ENCODE measurements at places on chromosomes 3 and 15. TPM values are rescaled to one million over a fixed set of nuclear protein-coding genes. Genes with fewer than 3 reads are reported as not detected.
A peak's percentile ranks its signal among the peaks of the same experiment; 100 is the strongest.

NSMCE3 gene
- total RNA-seq: 4.1 TPM

CCDC80 gene
- 0.55 TPM for total RNA-seq

ATP13A4 gene
- total RNA-seq: 0.06 TPM

ZNF860 gene
- total RNA-seq: 0.07 TPM

ALDH1A2 gene
- 19.0 TPM for total RNA-seq

UBXN7 gene
- 22.3 TPM for total RNA-seq

PRTG gene
- 0.12 TPM for total RNA-seq

DNA sequence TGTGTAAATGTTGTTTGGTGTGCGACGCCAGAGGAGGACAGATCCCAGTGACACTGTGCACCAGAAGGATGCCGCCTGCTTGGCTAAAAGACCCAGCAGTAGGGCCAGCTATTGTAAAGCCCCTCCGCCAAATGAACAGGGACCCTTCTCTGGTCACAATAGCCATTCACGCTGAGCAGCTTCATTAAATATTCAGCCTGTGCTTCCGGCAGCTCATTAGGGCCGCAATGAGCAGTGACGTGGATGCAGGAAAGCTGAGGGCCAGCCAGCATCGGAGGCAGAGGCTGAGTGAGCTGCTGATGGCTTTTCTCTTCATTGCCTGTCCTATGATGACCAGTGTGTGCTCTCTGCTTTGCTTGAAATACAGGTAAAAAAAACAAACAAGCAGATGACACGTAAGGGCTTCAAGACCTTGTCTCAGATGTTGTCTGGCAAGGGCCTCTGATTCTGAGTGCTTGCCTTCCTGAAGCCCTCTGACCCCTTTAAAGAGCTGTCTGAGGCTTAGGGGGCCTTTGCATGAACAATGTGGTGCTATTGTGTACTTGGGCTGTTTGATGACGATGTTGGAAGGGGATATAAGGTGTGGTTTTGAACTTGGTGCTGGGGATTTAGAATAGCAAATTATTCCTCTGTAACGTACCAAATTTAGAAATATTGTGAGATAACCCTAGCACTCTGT, 130.4 kb downstream of the FEZF2 start:
- no peak for DNase-seq

DNA sequence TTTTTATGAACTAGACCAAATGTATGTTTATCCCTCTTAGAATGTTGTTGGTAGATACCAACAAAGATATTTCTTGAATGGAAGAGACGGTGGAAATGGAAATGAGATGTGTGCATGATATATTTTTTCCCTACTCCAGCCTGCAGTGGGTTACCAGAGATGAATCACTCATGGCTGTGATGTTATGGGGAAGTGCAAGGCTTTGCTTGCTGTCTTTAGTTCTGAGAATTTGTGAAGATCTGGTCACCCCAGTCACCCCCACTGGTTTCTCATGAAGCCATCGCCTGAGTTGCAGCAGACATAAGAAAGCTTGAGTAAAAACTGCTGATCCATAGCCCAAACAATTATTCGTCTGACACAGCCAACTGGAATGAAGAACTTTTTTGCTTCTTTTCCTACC, 78.1 kb upstream of the EOMES start:
- DNase-seq: no peak

- DNase-seq: no peak
Measured at GRCh38 chr3:150454622-150455021, 46.5 kb downstream of the TSC22D2 start.

DNA sequence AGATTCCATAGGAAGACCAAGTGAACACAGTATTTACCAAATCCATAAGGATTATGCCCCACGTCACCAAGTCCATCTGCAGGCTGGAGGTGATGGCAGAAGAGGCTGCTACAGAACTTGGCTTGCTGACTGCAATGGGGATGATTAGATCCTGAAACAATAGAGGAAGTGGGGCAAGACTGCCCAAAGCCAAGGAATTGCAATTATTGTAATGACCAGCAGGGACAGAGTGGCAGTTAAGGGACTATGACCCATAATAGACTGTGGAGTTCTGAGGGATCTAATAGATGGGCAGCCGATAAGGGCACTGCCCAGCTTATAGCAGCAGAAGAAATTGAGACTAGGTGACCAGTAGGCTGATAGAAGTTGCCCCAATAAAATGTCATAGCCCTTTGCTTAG, 108.4 kb downstream of the MINAR1 start:
- DNase-seq: no peak

DNA sequence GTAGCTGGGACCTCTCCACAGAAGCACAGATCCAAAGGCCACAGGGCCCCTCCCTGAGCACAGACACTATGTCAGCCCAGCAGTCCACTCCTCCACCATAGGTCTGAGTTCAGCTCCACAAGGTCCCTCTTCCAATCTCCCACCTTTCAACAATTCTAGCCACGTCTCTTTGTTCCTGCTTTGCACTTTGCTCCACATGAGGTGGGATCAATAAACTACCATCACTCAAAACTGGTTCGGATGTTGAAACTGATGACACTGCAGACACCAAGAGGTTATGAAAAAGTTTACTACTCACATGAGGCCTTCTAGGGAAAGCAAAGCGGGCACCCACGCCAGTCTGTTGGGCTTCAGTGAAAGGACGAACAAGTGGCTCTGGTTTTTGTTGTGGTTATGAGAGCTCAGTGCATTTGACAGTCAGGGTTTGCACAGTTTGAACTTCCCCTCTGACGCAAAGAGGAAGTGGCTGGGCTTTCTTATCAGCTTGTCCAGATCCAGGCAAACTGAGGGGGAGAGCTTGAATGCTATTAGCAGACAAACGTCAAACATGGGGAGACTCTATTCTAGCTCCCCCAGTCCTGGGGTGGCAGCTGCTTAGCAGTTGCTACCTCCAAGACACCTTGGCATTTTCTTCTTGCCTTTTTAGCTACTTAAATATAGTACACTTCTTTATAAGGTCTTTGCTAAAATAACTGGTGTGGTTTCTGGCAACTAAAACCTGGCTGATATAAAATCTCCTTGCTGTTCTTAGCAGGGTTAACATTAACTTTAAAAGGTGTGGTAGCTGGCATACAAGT, 37.8 kb downstream of the ZNF445 start:
- DNase-seq: peak; percentile 80

- no peak for DNase-seq
Measured at GRCh38 chr15:31357148-31357547, 30.5 kb downstream of the KLF13 start.

- no peak for DNase-seq
Measured at GRCh38 chr3:40872258-40872920, 326.9 kb upstream of the CTNNB1 start.

DNA sequence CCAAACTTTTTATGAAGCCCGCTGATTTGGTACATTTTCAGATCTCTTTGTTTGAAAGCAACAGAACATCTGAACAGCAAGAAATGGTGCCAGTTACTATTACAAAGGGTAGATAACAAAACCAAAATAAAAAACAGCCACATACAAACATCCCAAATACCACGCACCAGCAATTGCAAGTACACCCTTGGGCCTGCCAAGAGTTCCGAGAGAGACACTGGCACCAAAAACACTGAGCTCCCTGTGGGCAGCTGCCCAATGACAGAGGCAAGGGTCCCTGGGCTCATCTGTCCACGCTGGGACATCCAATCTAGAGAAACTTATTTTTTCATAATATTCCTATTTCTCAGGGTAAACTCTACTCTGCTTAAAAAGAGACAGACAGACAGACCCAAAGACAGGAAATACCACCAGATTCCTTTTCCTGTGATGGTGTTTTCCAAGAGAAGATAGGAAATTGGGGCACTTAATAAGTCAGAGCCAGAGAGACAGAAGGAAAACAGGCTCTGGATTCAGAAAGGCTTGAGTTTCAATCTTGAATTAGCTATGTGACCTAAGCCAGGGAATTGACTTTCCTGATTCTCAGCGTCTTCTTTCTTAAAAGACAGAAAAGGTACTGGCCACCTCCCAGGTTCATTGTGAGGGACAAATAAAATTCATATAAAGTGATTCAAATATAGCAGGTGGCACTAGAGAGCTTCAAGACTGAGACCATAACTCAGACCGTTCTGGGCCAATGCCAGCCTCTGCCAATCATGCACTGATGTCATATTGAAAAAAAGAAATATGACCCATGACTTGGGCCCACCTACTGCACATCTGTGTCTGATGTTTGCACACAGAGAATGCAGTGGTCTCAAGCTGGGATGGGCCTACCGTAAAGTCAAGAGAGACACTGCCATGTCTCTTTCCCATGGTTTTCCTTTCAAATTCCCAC, 61.3 kb downstream of the FOXP1 start:
- DNase-seq: no peak

DNA sequence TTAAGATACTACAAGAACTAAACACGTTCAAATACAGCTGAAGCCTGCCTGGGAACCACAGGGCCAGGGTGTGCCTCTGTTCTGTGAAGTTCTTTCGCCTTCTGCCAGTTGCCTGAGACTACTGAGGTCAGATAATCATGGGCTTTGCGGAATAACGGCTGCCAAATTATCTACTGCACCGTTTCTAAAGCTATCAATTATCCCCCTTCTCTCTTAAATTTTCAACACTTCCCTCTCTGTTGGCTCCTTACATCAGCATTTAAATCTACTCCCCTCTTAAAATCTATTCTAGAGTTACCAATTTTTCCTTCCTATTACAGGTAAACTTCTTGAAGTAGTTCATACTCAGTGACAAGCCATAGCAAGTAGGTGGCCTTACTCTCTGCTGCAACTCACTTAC, 6.2 kb upstream of the NEO1 start:
- DNase-seq: no peak

DNA sequence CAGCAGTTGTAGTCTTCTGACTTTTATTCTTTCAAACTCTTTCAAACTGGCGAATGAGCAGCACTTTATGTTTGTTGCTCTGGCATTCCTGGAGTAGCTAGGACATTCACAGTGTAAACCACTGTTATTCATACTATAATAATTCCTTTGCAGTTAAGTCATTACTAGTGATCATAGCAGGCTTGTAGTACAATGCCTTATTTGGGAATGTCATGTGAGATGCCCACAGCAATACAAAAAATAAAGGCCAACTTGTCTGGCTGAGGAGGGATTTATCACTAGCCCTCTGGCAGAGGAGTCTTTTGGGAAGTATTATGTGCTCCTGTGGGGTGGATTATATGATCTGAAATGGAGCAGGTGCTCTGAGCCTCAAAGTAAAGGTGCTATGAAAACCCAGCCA, 197.2 kb downstream of the VGLL3 start:
- no peak for DNase-seq

- DNase-seq: no peak
Measured at GRCh38 chr3:27715454-27715806, 6.7 kb downstream of the EOMES start.

DNA sequence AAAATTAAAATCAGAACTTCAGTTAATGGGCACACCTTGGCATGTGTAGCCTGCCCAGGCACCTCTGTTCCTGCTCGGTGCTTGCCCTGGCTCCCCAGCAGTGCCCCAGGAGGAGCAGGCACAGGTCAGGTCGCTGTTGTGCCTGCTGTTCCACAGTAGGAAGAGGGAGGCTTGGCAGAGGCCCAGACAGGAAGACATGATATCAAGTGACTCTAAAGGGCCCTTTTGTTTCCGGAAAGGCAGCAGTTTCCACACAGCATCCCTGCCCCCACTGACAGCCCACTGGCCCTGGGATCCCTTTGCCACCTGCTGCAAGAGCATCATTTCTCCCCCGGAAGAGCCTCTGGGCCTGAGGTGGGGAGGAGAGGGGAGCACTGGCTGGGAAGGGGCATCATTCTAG, 40.5 kb upstream of the HES1 start:
- peak; percentile 75 for DNase-seq
